ENCODE measurements at places on chromosomes 6 and 20.
A peak's percentile ranks its signal among the peaks of the same experiment; 100 is the strongest.

DNA sequence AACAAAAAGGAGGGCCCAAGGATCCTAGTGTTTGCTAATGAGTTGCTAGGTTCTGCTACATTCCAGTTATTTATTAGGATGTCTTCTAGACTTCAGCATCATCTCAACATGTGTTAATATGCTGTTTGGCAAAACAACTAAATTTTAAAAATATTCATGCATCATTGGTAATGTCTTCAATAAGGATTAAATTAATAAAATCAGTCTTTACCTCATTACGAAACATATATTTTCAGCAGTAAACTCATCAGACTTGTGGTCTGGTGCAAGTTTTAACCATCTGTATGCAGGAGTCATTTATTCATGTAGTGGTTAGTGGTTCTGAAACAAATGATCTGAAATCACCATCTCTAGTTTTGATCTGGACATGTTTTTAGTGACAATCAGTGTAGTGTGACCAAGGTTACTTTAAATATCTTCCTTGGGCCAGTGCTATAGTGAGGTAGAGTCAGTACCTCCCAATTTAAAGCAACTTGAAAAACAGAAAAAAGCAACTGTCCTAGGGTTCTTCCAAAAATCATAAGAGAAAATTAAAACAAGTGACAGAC, 85.0 kb upstream of the KCNK16 start:
- no peak for DNase-seq

DNA sequence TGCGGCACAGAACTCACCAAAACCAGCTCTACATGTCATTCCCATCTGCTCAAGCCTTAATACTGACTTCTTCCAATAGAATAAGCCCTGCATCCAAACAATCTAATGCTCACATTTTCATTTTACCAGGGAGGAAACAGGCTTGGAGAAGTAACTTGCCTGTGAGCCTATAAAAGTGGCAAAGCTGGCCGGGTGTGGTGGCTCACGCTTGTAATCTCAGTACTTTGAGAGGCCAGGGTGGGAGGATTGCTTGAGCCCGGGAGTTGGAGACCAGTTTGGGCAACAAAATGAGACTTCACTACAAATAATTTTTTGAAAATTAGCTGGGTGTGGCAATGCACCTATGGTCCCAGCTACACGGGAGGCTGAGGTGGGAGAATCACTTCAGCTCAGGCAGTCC, 133.7 kb downstream of the LY86 start:
- no peak for DNase-seq

GRCh38 chr6:125562156-125562555, 187.3 kb upstream of the HEY2 start:
- DNase-seq: no peak

DNA sequence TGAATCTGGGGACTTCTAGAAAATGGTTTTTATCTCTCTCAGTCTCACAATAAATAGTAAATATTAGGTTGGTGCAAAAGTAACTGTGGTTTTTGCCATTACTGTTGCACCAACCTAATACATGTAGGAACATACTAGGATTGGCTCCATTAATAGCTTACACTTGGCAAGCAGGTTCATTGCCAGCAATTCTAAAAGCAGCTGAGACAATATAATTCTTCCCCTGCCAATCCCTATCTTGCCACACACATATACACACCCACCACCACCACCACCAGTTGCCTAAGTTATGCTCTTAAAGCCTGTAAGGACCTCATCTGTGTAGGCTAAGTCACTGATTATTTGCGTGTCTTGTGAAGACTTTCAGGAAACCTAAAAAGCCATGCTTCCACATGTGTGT, 145.1 kb downstream of the KIF16B start:
- DNase-seq: no peak

DNA sequence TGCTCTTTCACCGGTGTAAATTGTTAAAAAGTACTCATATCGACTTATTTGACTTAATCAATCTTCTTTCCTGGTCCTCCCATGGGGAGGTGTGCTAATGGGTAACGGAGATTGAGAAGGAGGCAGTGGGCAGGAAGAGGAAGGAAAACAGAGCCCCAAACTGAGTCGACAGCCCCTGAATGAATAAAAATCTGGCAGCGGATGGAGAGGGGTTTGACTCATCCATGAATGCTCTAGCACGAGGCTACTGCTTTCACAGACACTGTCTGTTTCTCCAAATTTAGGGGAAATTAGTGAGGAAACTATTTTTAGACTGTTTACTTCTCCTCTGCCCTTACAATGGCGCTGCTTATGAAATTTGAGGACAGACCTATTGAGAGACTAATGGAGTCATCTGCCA, 142.2 kb upstream of the ATXN1 start:
- no peak for DNase-seq

GRCh38 chr6:113370508-113371502, 486.3 kb upstream of the MARCKS start:
- no peak for DNase-seq

- no peak for DNase-seq
These were observed 4.9 kb downstream of the FOXC1 start for GRCh38 chr6:1614448-1615150.

DNA sequence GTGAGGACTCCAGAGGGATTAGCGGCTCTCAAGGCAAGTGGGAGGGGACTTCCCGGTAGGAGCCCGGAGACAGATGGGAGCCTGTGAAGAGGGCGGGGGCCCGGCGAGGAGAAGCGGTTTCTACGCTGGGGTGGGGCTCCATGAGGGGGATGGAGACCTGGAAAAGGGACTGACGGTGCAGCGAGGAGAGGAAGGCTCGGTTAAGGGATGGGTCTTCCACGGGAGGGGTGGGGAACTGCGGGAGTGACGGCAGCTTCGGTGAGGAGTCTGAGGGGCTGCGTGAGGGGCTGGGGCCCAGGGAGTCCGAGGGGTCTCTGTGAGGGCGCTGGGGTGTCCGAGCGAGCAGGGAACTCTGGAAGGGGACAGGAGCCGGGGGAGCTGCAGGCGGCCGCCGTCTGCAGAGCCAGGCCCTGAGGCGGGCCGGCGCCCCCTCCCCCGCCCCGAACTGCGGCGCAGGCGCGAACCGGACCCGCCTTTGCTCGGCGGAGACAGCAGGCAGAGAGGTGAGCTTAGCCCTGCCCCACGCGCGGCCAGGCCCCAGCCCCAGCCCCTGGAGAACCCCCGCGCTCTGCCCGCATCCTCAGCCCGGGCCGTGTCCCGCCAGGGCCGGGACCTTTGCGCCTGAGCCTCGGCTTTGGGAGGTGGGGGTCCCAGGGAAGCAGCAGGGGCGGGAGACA, at the start of gene NRSN2:
Gene NRSN2 (plus strand): TSS at position 472 of the 677 bp plus-strand sequence. CDS start 2,533 bp downstream, outside the sequence.
- DNase-seq: peak; percentile 76

- DNase-seq: peak; percentile 88
These were observed at the start of gene CARMIL1 for GRCh38 chr6:25278914-25279747. Gene CARMIL1, plus strand, starts transcription at chr6:25279374. Its CDS starts 422 bp downstream, at chr6:25279796.

DNA sequence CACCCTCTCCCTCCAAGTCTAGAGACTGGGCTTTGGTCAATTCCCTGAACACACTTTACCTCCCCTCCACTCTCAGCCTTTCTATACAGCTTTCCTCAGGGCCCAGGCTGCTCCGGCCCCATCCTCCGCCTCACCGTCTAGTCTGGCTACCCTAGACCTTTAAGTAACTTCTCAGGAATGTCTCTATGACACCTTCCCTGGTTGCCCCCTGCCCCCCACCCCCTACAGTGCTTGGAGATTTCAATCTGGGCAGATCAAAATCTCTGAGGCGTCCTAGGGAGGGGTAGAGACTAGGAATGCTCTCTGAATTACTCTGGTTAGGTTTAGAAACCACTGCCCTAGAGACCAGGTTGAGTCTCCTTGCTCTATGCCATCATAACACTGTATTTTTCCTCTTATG, 6.1 kb downstream of the UBE2J1 start:
- DNase-seq: no peak

DNA sequence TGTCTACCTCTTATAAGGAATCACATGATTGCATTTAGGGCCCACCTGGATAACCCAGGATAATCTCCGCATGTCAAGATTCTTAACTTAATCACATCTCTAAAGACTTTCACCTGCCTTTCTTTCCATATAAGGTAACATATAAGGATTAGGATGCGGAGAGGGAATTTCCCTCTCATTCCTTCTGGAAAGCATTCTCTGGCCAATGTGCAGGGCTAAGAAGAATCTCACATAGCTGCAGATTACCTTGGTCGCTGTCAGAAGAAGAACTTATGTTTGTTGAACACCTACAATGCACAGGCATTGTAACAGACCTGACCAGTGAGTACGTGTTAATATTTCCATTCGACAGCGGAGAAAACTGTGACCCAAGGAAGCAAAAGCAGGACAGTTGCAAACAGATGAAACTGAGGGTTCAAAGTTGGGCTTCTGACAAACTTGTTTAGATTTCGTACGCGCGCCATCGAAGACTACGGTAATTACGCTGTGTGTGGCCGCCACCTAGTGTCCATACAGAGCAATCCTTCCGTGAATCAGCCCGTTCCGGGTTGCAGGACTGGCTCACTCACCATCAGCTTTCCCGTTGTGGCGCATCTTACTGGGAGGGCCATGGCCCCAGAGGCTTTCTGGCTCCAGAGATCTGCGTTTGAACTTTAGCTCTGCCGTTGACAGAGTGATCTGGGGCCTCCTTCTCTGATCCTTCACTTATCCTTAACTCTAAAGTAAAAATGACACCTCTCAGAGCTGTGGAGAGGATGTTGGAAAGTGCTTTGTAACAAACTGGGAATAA, 9.5 kb downstream of the C20orf202 start:
- peak; percentile 65 for DNase-seq

DNA sequence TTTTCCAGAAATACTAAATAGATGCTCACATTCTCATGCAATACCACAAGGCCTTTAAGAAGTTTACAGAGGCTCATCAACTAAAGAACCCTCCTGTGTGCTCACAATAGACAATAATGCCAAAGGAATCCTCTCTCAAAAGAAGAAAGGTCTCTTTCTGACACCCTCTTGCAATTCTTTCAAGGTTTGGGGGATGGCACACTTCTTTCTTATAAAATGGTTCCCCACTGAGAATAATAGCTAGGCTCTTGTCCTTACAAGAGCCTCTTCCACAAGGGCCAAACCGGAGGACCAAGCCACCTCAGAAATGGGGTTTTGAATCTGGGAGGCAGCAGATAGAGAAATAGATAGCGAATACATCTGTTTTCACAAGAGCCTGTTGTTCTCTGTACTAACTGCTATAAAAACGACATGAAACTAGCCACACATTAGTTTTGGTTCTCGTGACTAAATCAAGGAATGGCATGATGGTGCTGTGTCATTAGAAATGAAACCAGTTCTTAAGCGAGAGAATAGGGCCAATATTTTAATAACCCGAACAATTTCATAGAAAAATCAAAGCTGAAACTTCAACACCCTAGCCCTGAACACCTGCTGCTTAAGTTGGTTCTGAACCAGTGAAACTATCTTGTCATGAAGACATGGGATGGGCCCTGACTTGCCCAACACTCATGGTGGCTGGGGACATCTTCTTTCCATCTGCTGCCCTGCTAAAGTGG, 81.1 kb downstream of the PRDM1 start:
- DNase-seq: no peak

DNA sequence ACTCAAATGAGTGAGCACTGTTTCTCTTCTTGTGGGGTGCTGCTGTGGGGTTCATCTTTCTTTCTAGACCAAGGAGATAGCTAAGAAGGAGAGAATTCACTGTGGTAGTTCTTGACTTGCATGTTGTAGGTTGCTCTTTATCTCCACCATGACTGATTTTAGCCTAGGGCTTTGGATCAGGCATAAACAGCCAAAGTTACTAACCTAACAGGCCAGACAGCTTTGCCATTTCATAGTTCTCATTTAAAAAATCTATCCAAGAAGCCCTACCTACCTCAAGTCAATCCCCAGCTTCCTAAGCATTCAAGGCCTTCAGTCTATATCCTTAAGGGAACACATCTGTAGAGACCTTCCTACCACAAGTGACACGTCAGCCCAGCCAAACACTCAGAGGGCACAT, 107.9 kb upstream of the CARMIL1 start:
- no peak for DNase-seq

GRCh38 chr6:30495993-30496392, 6.7 kb downstream of the HLA-E start:
- no peak for DNase-seq

DNA sequence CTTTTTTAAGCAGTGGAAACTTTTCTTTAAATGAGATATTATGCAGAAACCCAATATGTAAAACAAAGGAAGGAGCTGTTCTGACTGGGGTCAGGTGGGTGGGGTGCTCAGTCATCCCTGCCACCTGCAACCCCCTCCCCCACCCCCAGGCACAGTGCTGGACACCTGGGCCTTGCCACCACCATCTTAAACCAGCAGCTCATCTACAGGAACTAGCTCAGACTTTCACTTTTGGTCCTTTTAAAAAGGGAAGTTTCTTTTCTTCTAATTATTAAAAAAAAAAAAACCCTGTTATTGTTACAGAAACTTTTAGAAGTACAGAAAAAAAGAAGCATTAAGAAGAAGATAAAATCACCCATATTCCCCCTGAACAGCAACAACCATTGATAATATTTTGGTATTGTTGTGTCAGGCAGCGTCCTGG, 37.1 kb downstream of the PPP1R16B start:
- no peak for DNase-seq

- no peak for DNase-seq
These were observed 41.4 kb downstream of the PHACTR3 start for GRCh38 chr20:59645761-59646171.

- DNase-seq: no peak
These were observed 1060.3 kb downstream of the KIF16B start for GRCh38 chr20:15512916-15513315.

DNA sequence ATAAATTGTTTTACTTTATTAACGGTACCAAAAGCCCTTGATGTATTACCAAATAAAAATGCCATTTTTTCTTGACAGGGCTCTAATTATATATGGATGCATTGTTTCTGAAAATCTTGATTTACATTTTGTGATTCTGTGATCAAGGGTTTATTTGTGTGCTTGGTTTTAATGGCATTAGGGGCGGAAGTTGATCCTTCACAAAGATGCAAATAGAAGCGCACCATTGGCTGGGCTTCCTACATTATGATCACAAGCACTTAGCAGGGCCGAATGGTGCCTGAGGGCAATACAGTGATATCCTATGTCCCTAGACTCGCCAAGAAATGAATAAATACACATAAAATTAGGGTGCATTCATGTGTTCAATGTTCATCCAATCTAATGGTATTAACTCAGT, 172.9 kb upstream of the UST start:
- no peak for DNase-seq

GRCh38 chr6:84271061-84271716, 43.7 kb upstream of the CEP162 start:
- no peak for DNase-seq

Measured in left ventricle myocardium superior (tissue), 1 donor.